Activated T-helper 2 cell treated with anti-CD3 and anti-CD28 coated beads, Interferon-gamma antibody, Interleukin-2, Interleukin-4, amounts not matched to agents 10 μg/mL and 5 μg/mL and 100 μg/mL, durations not matched to agents 14 hours and 24 hours and 36 hours (primary cell): ENCODE measurements at places on chromosomes 7 and 10. TPM values are rescaled to one million over a fixed set of nuclear protein-coding genes. Genes with fewer than 3 reads are reported as not detected.

LRRC18 gene
- not detected in 2 replicates for total RNA-seq

LRRC17 gene
- 0.18 TPM in 1 of 2 replicates, not detected in the other for total RNA-seq

PDE6C gene
- total RNA-seq, result not detected in 2 replicates

LRRD1 gene
- 0.09 TPM in 1 of 2 replicates, not detected in the other for total RNA-seq

FAM131B gene
- total RNA-seq, result 1.3 and 2.0 TPM in 2 replicates

ZNF425 gene
- 0.39 and 1.0 TPM in 2 replicates for total RNA-seq

PWWP2B gene
- 3.8 TPM in 2 replicates for total RNA-seq

MYO1G gene
- 442 and 450 TPM in 2 replicates for total RNA-seq

EPC1 gene
- 35.3 and 35.4 TPM in 2 replicates for total RNA-seq

AP3M1 gene
- 46.0 and 46.9 TPM in 2 replicates for total RNA-seq

WDFY4 gene
- 0.18 and 0.21 TPM in 2 replicates for total RNA-seq

DNAJC12 gene
- 11.0 and 12.6 TPM in 2 replicates for total RNA-seq

NSUN6 gene
- 13.7 and 16.4 TPM in 2 replicates for total RNA-seq

FFAR4 gene
- not detected in 2 replicates for total RNA-seq

ASAH2B gene
- 2.6 and 5.9 TPM in 2 replicates for total RNA-seq

KCNH2 gene
- total RNA-seq, result 0.30 and 0.41 TPM in 2 replicates

LIPM gene
- not detected in 2 replicates for total RNA-seq

MMD2 gene
- not detected in 2 replicates for total RNA-seq

ANKRD61 gene
- 0.25 and 0.27 TPM in 2 replicates for total RNA-seq

SCRN1 gene
- total RNA-seq, result 0.74 and 0.82 TPM in 2 replicates

SEC61A2 gene
- 14.8 and 17.5 TPM in 2 replicates for total RNA-seq

OR2A12 gene
- total RNA-seq, result not detected in 2 replicates

MTPN gene
- 113 and 118 TPM in 2 replicates for total RNA-seq

AZGP1 gene
- total RNA-seq, result not detected in 2 replicates

CD36 gene
- total RNA-seq, result not detected in 2 replicates

ITGA8 gene
- total RNA-seq, result not detected in 2 replicates

ACSM6 gene
- total RNA-seq, result not detected in 2 replicates
